Astrocyte (in vitro differentiated cells and primary cell): ENCODE measurements at places on chromosomes 13 and 19.
A peak's percentile ranks its signal among the peaks of the same experiment; 100 is the strongest.

GRCh38 chr13:110403721-110404120 lies 96.6 kb downstream of the COL4A2 start:
- peak; percentile 75 for DNase-seq

DNA sequence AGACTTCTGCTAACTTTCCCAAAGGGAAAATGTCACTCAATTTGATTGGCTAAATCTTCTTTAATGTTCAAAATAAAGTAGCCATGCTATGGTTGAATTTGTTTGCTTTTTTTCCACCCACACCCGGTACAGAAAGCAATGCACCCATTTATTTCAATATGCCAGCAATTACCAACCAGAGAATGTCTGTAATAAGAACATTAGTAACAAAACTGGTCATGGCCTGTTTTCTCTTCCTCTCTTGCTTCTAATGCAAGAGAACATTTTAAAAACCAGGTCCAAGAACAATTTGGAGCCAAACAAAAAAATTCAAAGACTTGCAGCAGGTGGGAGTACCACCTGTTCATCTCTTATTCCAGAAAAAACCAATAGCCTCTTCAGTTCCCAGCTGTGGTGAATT lies 1108.8 kb upstream of the PCDH20 start:
- DNase-seq: no peak

DNA sequence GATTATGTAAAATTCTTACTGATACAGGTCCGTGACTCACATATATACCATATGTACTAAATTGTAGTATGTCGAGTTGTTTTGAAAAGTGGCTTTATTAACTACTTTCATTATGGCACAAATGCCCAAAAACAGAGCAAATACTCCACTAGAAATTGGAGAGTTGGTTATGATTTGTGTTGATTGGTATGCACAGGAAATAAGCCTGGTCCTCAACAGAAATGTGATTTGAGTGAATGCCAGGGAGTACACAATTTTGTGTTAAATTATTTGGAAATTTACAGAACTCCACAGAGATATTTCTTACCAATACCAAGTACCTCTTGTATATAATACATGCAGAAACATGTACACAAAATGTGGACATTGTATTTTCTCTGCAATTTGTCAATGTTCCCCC lies 676.7 kb downstream of the PCDH9 start:
- peak; percentile 25 for DNase-seq

GRCh38 chr13:38045278-38046048 lies 175.9 kb upstream of the TRPC4 start:
- DNase-seq: peak; percentile 8

GRCh38 chr19:8526345-8527091 lies 12.6 kb upstream of the ZNF414 start:
- DNase-seq: peak; percentile 82
